Activated T-cell treated with anti-CD3 and anti-CD28 coated beads for 48 hours (primary cell): ENCODE measurements at places on chromosomes 11 and 22.
A peak's percentile ranks its signal among the peaks of the same experiment; 100 is the strongest.

DNA sequence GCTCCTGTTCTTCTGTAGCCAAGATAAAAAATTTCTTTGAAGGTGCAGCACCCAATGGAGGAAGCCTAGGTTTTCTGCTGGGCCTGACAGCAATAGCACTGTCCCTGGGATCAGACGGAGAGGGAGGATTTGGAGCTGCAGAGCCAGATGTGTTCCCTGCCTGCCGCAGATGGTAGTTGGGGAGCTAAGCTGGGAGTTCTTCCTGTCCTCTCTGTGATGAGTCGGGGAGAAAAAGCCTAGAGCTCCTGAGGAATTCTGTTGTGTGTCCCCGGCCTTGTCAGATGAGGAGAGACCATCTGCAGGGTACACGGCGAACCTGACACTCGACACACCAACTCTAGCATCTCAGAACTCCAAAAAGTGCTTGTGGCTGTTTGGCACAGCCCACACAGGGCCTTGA is 103.8 kb upstream of the CRYBB3 start:
- no peak for DNase-seq

- no peak for DNase-seq
Observed at GRCh38 chr11:61841636-61842527, 13.8 kb downstream of the FADS2 start.

GRCh38 chr22:29040385-29041275 is 21.0 kb downstream of the C22orf31 start:
- DNase-seq: peak; percentile 25

- no peak for DNase-seq
Observed at GRCh38 chr22:33081686-33082590, 23.8 kb upstream of the SYN3 start.

DNA sequence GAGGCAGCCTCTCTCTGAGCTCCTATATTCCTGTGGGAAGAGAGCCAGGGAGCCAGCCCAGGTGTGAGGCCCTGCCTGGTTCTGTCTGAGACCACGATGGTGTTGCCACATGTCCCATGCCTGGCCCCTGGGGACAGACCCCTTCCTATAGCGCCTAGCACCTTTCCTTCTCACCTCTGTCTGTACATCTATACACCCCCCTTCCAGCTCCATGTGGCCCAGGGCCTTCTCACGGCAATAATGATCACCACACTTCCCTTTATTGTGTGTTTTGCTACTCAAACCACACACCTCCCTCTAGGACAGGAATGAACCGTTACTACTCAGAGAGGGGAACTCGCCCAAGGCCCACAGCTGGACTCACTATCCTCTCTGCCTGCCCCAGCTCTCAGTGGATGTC is 12.8 kb downstream of the CD82 start:
- DNase-seq: no peak

DNA sequence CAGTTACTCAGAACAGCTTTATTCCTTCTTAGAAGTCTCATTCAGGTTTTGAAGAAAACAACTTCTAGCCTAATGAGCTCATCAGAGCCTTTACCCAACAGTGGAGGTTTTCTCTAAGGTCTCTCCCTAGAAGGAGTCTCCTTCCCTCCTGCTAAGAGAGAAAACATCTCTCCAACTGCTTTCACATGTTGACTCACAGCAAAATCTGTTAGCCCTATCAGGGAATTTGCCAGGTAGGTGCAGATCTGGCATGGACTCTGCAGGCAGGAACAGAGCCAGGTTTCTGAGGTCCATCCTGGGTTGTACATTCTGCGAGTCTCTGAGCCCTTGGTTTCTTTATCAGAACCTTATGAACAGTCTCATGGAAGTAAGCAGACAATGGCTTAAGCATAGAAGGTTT is 214.4 kb downstream of the HIPK3 start:
- DNase-seq: no peak

- DNase-seq: peak; percentile 72
Observed at GRCh38 chr11:44950625-44951476, at the start of gene TP53I11. Gene TP53I11, minus strand, starts transcription at chr11:44950883. Its CDS starts 12,548 bp downstream, at chr11:44938335.

- DNase-seq: no peak
Observed at GRCh38 chr11:128835741-128836430, 31.2 kb downstream of the KCNJ1 start.

DNA sequence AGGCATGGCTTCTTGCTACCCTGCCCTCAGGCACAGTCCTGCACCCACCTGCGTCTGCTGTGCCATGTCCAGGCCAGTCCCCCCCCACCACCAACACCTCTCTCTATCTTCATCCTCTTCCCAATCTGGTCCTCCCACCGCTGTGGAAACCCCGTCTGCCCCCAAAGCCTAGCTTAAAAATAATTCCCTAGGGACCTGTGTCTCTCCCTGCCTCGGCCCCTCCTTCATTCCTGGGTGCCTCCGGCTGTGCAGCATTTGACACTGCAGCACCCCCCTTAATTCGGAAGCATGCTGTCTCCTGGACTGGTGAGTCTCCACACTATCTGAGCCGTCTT is 2.5 kb upstream of the ASCL2 start:
- DNase-seq: no peak

- DNase-seq: no peak
Observed at GRCh38 chr22:32325416-32325801, 32.3 kb upstream of the RFPL3 start.

GRCh38 chr11:69018924-69019323 is 5.9 kb upstream of the MRGPRF start:
- no peak for DNase-seq

DNA sequence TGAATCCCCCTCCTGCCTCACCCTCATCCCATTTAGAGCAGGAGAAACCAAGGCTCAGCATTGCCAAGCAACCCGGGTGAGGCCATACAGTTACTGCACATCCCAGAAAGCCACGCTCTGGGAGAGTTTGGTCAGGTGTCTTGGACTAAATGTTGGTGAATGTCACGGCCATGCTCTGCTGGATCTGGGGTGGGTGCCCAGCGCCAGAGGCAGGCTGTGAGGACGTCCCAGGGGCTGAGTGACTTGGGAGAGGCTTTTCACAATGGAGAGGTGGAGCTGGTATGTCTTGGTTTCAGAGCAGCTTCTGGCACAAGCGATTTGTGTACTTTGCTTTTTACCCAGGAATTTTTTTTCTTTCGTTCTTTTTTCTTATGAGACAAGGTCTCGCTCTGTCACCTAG is 6.6 kb downstream of the SERHL2 start:
- DNase-seq: no peak

DNA sequence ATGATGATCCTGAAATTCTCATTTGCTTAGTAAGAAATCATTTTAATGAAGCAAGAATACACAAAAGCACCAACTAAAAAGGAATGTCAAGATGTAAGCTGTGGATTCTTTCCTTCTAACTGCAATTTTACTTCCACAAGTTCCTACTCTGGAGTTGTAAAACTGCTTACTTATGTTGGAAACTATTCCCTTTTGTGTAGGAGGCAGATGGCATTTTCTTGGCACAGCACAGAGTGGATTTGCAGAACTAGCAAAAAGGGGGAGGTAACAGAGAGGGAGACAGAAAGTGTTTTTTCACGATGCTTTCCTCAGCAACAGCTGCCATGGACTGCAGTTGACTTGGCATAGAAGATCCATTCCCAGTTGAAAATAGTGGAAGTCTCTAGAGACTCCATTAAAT is 1112.0 kb upstream of the RAG2 start:
- no peak for DNase-seq

DNA sequence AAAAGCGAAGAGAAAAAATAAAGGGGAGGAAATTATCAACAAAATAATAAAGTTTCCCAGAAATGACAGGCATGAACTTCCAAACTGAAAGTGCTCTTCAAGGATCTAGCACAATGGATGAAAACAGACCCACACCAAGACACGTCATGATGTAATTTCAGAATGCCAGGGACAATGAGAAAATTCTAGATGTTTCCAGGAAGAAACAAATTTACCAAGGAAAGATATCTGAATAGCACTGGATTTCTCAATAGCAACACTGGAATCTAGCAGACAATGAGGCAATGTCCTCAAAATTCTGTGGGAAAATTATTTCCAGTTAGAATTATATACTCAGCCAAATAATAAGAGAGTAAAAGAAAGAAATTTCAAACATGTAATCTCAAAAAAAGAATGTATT is 46.0 kb downstream of the DENND5A start:
- no peak for DNase-seq

- no peak for DNase-seq
Observed at GRCh38 chr11:70036971-70037882, 40.9 kb upstream of the ANO1 start.

DNA sequence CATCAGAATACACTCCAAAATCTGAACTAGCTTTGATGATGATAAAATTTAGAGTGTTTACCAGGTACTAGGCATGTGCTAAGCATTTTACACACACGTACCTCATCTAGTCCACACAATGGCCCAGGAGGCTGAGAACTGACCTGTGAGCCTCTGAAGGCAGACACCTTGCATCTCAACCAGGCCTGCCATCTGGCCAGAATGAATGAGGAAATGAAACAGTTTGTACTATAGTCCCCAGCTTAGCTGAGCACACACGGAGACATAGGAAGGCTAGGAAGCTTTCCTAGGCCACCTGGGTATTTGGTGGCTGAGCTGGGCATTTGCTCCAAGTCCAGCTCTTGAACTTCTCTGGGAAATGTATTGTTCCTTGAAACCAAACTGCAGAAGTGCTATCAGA is 6.9 kb upstream of the SHANK3 start:
- no peak for DNase-seq

GRCh38 chr11:76857781-76858410 is 2.8 kb upstream of the ACER3 start:
- DNase-seq: no peak

DNA sequence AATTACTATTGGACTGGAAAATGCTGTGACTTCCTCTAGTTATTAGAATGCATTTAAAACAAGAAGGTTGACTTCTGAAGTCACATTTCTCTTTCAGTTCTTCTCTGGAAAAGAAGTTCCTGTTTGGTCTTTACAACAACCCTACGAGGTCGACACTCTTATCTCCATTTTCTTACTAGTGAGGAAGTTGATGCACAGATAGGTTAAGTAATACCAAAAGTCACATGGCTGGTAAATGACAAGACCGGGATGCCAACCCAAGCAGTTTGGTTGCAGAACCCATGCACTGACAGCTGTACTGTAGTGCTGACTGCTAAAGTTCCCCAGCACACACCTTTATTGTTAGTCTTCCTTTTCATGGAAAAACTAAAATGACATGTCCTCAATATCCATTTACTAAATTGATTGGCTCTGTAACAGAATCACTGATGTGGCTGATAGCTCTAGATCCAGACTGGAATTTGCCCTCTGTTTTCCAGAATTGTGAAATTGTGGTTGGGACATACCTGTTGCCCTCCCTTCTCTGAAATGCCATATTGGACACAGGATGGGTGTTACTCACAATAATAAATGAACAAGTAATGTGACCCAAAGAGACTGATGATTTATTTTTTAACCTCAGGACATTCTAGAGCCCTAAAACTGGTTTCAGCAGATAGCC is 9.4 kb upstream of the TECTA start:
- DNase-seq: no peak

DNA sequence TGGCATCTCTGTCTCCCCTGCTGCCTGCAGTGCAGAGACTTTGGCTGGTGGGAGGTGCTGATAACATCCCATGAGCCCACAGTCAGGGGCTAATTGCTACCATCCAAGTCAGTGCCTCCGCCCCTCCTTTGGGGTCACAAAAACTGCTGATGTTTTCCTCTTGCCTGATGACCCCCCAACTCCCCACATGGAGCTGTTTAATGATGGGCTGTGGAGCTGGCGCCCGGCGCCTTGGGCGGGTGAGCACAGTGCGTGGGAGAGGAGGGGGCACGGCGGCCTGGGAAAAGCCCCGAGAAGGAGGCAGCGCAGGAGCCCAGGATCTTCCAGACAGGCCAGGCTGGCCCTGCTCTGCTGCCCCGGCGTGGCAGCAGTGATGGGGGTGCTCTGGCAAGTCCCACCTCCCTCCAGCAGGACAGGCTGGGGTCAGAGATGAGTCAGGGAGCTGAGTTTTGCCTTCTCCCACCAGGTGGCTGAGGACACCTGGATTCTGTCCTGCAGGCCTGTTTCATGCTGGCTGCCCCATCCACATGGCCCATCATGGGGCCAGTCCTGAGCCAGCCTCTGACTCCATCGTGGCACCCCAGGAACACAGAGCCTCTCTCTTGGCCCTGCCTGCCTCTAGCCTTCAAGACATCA is 43.8 kb downstream of the NECTIN1 start:
- no peak for DNase-seq

DNA sequence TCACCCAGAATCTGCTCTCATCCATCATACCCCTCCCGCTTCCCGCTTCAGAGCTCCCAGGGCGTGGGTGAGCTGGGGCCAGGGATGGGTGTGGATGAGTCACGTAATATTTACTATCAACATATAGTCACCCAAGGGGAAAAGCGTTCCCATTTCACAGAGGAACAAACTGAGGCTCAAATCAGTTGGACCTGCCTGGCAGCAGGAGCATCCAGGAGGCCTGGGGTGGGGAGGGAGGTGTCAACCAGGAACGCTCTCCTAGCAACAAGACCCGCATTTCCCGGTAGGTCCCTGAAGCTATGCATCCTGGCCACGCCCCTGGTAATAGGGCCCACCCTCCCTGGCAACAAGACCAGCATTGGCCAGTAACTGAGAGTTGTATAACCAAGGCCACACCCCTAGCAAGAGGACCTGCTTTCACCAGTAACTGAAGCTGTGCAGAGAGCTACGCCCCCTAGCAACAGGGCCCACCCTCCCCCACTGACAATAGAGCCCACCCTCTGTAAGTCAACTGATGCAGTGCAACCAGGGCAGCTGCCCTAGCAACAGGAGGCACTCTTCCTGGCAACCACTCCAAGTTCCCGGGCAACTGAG is 32.7 kb upstream of the TXNRD2 start:
- DNase-seq: no peak

GRCh38 chr22:23119494-23120414 is 22.0 kb downstream of the RSPH14 start:
- peak; percentile 37 for DNase-seq

DNA sequence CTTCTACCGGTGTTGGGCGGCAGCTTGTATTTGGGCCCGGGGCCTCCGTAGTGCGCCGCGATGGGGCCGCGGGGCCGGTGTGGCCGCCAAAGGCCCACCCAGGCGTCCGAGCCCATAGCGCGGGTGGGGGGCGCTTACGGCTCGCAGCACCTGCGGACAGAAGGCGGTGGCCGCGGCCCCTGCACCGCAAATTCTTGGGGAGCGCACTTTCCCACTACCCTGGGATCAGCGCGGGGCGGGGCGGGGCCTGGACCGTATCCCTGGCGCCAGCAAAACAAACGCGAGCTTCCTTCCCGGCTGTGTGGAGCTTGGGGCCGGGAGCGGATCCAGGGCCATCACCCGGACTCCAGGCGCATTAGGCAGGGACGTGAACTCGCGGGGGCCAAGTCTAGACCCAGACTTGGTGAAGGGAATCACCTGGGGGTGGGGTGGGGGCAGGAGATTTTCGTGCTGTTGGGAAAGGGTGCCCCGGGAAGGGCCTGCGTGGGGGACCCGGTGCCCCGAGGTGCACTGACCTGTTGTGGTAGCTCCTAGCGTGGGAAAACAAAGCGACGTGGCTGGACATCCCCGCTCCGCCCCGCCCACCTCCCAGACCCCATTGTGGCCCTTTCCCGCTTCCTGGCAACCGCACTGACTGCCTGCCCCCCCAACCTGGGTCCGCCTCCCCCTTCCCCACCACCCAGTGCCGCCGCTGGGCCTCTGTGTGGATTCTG is 2.3 kb upstream of the TYMP start:
- DNase-seq: no peak

- DNase-seq: no peak
Observed at GRCh38 chr22:25403284-25403810, 161.1 kb upstream of the GRK3 start.

- no peak for DNase-seq
Observed at GRCh38 chr22:27808451-27809225, 7.1 kb upstream of the MN1 start.

- no peak for DNase-seq
Observed at GRCh38 chr11:36150986-36151385, 138.2 kb downstream of the COMMD9 start.
